ENCODE measurements at places on chromosomes 7 and 10.

DNA sequence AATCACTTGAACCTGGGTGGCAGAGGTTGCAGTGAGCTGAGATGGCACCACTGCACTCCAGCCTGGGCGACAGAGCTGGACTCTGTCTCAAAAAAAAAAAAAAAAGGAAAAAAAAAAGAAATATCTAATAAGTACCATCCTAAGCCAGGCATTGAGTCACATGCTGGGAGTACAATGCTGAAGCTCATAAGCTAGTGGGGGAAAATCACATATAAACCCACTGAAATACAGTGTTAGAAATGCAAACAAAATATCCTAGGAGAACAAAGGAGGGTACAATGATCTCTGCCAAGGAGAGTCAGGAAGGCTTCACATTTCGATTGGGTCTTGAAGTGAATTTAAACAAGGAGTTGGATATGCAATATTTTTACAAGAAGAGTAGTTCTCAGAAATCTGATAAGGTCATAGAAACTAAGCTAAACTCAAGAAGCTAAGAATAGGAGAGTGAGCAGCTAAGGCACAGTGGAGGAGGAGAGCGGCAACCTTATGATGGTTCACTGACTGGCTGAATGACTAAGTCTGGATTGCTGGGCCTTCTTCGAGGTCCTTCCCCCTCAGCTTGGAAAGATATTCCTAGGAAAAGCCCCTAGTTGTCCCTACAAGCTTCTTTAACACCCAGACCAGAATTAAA is 115.5 kb downstream of the PHTF2 start:
- DNase-seq: no peak

DNA sequence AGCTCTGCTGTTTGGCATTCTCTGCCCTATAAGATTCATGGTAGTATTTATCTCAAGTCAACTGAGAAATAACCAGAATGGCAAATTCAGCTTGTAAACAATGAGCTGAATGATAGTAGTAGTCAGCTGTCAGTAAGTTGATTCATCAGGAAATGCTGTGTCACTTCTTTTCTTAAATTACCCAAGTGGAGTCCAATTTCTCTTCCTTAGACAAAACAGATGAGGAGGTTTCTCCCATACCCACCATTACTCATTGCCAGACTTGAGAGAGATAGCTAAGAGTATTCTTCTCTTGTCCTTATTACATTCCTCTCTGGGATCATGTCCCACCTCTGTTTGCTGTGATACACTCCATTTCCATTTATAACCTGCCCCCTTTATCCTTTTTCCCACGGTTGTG is 159.8 kb upstream of the STEAP1 start:
- DNase-seq: no peak

GRCh38 chr7:150372271-150373048 is 3.8 kb downstream of the REPIN1 start:
- DNase-seq: no peak

DNA sequence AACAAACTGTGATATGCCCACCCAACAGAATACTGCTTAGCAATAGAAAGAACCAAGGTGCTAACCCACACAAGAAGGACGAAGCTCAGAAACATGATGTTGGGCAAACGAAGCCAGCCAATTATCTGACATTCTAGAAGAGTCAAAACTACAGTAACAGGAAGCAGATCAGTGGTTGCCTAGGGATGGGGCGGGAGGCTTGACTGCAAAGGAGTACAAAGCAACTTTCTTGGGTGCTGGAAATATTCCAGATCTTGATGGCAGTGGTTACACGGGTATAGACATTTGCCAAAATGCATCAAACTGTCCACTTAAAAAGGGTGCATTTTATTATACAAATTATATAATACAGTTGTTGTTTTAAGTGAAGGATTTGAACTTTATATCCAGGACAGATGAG is 41.1 kb upstream of the RET start:
- no peak for DNase-seq

DNA sequence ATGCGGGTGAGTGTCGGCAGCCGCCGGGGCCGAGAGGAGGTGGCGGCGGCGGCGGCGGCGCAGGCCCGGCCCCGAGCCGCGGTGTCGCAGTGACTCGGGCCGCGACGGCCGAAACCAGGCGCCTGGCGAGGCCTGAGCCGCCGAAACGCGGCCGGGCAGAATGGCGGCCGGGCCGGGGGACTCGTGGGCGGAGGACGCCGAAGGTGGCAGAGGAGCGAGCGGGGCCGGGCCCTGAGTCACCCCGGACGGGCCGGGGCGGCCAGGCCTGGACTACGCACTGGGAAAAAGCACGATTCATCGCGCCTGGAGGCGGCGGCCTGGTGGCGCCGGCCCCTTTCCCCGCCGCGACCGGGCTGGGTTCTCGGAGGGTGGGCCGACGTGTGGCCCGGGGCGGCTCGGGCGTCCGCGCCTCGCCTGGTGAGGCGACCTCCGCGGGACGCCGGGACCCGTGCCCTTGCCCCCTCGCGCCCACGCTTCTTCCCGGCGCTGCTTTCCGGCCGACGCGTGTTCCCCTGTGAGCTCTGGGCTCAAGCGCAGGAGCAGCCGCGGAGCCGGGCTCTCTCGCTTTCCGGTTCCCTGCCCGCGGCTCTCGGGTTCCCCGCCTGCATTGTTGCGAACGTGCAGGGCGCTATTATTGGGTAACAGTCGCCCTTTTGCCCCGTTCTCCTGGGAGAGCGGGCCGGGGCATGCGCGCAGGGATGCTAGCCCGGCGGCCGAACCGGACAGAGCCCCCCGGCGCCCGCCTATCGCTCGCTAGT is 500 bp downstream of the CUL1 start:
- peak; percentile 58 for DNase-seq

DNA sequence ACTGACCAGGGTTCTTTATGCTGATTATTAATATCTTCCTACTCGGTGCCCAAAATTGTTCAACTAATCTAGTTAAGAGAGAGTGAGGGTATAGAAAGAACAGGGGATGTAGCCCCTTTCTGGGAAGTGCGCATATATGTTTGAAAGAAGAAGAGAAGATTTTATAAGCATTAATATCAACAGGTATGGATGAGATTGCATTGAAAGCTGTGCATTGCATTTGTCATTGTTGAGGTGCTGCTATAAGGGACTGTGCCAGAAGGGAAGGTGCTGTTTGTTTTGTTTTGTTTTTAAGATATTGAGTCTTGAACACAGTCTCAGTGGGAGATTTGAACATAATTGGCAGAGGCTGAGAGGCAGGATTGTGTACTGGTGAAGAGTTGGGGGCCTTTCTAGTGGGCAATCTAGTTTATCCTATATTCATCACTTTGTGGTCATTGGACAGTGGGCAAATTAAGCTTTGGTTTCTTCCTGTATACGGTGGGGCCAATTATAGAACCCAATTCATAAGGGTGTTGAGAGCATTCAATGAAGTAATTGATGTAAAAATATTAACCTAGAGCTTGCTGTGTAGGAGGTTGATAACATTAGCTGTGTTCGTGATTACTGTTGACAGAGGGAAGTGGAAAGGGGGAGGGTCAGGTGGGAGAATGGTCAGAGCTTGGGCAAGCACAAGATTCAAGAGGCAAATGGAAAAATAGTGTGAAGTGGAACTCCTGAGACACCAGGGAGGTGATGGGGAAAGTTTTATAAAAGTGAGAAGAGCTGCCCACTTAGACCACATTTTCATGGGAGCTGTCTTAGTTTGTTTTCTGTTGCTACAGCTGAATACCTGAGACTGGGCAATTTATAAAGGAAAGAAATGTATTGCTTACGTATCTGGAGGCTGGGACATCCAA is 19.9 kb upstream of the PCGF5 start:
- DNase-seq: no peak

GRCh38 chr10:129774082-129774735 is 189.9 kb downstream of the EBF3 start:
- no peak for DNase-seq

DNA sequence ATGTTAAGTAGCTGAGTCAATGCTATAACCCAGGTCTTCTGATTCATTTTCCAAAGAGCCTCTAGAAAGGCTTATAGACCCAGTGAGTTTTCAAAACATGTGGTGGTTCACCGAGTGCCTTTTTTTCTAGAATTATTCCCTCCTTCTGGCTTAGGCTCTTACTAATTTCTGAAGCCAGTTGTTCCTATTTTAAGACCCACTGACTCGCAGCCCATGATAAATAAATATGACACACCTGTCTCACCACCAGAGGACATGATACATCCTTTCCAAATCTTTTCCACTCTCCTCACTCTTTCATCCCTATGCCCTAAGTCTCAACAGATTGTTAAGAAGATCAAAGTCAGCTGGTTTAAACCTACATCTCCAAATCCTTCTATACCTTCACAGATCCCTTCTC is 126.0 kb upstream of the WNT16 start:
- DNase-seq: no peak

- DNase-seq: no peak
Observed at GRCh38 chr10:127145173-127145572, 51.2 kb downstream of the INSYN2A start.

DNA sequence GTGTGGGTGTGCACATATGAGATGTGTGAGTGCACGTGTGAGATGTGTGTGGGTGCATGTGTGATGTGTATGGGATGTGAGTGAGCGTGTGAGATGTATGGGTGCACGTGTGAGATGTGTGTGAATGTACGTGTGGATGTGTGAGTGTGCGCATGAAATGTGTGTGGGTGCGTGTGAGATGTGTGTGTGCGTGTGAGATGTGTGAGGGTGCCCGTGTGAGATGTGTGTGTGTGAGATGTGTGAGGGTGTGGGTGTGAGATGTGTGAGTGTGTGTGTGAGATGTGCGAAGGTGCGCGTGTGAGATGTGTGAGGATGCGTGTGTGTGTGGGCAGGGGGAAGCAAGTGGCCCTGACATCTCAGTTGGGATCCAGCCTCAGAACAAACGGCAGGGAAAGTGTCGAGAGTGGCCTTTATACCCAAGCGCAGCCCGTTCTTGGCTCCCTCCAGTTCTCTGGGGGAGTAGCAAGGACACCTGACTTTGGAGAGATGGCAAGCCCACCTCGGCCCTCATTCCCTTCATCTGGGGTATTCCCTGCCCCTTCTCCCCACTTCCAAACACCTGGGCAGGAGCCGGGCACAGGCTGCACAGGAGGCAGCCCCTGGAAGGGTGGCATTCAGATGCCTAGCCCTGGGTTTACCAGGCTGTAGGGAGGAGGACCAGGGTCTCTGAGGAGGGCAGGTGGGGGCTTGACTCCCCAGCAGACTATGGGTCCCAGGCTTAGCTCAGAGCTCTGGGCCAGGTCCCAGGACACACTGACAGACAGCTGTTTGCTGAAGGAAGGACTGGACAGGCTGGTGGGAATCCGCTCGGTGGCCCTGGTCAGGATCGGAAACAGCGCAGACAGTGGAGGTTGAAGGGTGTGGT is 31.6 kb downstream of the PPIF start:
- no peak for DNase-seq

GRCh38 chr7:157444011-157444842 is 107.4 kb downstream of the DNAJB6 start:
- DNase-seq: no peak

DNA sequence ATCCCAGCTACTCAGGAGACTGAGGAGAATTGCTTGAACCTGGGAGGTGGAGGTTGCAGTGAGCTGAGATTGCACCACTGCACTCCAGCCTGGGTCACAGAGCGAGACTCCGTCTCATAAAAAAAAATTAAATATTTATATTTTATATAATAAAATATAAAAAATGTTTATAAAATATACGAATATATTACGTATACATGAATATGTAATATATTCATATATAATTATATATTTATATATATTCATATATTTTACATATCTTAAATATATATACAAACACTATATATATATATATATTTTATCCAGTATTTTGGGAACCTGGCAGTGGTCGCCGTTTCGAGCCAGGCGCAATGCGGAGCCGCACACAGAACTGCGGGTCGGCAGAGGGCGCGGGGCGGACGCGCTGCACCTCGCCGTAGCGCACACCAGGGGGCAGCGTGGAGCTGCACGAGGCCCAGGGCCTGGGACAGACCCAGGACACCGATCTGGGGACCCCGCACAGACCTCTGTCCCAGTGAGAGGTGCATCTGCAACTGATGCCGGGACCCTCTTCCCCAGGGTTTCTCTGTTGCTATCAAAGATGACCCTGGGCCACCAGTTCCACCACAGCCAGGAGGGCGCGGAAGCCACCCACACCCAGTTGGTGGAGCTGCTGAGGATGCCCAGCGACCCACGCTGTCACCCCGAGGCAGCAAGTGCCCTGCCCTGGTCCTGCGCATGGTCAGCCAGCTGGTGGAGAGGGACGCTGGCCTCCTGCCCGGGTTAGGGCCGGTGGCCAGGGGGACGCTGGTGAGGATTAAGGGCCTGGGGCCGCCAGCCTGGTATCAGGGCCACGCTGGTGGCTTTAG is 22.7 kb downstream of the AP5Z1 start:
- peak; percentile 44 for DNase-seq

DNA sequence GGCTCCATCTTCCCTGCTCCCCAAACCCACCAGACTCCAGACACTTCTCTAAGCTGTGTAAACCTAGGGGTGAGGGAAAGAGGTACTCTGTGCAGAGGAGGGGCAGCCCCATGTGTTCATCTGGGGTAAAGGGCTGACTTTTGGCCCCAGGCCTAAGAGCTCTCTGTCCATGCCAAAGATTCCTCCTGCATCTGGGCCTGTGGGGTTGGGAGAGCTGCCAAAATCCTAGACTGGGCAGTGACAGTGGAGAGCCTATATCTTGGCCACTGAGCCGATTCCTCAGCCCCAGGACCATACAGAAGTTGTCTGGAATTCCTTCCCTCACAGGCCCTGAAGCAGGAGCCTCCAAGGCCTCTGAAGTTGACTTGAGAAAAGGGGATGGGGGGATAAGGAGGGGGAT is 25.3 kb upstream of the LEP start:
- peak; percentile 52 for DNase-seq

DNA sequence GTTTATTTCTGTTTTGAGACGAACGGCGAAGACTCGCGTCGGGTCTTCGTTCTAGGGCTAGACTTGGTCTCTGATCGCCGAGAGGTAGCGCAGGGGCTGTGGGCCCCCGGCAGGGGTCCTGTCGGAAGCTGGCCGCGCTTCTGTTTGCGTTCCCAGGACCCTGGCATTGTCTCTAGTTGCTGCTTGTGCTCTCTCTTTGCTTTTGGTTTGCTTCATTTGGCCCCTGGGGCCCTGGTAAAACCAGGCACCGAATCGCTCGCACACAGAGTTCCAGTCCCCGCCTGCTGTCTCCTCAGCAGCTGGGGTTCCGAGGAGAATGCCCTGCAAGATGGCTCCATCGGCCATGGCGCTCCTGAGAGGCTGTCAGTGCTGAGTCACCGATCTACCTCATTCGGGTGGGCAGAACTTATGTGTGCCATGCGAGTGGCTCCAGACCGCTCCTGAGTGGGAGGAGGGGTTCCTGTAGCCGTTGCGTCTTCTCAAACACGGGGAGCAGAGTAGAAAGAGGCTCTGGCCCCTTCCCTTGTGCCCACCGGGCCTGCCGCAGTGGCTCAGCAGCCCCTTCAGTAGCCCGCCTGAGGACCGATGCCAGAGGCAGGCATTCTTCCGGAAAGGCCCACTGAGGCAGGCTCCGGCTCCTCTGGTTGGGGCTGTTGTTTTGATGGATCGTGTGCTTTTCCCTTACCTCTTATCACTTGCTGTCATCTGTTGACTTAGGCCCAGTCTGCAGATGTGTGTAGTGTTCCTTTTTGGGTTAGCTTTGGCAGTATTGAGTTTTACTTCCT is 826 bp downstream of the CHPF2 start:
- peak; percentile 85 for DNase-seq

DNA sequence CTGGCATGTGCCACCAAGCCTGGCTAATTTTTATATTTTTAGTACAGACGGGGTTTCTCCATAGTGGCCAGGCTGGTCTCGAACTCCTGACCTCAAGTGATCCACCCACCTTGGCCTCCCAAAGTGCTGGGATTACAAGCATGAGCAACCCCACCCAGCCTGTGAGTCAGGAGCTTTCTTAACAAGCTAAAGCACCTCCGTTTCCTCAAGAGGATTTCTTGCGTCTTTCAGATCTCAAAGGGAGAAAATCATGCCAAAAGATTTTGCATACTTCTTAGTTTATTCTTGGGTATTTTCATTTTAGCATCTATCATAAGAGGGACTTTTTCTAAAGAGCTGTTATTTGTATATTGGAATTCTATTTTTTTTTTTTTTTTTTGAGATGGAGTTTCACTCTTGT is 47.9 kb upstream of the FOXK1 start:
- DNase-seq: peak; percentile 91
